Left renal pelvis (tissue), 4 donors: ENCODE measurements at places on chromosomes 5 and 9. TPM values are rescaled to one million over a fixed set of nuclear protein-coding genes. Genes with fewer than 3 reads are reported as not detected.

Gene FOXD4L6
- polyA plus RNA-seq = not detected

Gene TBC1D9B
- 98.5 TPM for polyA plus RNA-seq

Gene GRM6
- 1.4 TPM for polyA plus RNA-seq

Gene SPARC
- polyA plus RNA-seq = 2,858 TPM

Gene FBP2
- not detected for polyA plus RNA-seq

Gene PCDHGA4
- 2.4 TPM for polyA plus RNA-seq

Gene IDNK
- polyA plus RNA-seq = 3.3 TPM
